ENCODE measurements at places on chromosomes 1 and 21.

DNA sequence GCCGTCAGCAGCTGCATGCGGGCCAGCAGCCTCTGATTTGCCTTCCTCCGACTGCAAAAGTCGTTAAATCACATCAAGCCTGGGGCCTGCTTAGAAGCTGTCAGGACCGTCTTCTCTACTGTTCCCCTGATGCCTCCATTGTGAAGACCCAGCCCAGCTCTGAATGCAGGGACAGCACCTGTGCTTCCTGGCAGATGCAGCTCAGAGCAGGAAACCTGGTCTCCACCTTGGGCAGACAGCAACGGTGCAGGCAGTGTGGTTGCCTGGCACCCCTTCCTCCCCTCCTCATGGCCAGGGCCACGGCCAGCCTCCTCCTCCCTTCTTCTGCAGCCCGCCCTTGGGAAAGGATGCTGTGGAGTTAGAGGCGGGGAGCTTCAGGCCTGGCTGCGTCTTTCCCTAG, 92.3 kb upstream of the COL6A1 start:
- DNase-seq, result no peak

DNA sequence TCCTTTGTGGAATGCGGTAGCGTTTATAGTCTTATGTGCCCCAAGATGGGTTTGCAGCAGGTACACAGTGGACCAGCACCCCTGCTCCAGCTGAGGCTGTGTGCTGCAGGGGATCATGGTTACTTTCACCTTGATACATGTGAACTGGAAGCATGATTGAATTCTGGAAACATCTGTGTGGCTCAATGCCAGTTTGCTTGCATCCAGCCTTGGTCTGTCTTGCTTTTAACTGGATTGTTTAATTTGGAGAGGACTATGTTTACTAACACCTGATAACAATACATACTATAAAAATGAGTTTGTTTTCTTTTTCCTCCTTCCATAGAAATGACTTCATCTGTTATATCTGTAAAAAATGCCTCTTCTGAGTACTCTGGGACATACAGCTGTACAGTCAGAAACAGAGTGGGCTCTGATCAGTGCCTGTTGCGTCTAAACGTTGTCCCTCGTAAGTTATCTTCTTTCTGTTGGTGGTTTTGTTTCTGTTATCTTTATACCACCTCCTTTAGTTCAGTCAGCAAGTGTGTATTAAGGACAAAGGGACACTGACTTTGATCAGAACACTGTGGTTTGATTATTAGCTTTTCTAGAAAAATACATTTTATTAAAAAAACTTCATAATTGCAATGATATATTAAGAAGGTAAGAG, 47.7 kb downstream of the CXADR start:
- no peak for DNase-seq

DNA sequence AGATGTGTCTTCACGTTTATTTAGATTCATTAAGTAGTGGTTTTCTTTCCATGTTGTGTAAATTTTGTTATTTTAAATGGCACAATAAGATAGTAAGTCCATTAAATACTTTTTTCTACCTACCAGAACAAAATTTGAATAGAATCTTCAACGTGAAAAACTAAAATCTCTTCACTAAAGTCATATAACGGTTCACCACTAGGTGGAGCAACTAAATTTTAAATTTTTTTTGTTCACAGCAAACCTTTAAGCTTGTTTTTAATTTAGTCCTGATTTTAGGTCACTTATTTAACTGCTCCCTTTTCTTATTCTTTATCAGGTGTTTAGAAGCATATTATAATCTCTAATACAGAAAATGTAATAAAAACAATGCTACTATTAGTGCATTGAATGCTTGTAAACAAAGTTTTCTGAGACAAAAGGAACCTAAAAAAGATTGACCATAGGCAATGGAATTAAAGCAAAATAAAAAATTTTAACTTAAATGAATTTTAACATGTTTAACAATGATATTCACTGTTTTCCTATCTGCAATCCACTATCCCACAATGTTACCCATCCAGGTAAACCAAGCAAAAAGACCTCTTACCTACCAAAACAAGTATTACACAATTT, 28.3 kb upstream of the PKN2 start:
- DNase-seq, result peak; percentile 45

GRCh38 chr21:44653656-44654575, 543 bp downstream of the KRTAP12-4 start:
- DNase-seq, result no peak

GRCh38 chr1:51325878-51326755, 4.2 kb downstream of the TTC39A start:
- DNase-seq, result no peak

GRCh38 chr1:119784191-119784781, 15.6 kb upstream of the HMGCS2 start:
- no peak for DNase-seq

DNA sequence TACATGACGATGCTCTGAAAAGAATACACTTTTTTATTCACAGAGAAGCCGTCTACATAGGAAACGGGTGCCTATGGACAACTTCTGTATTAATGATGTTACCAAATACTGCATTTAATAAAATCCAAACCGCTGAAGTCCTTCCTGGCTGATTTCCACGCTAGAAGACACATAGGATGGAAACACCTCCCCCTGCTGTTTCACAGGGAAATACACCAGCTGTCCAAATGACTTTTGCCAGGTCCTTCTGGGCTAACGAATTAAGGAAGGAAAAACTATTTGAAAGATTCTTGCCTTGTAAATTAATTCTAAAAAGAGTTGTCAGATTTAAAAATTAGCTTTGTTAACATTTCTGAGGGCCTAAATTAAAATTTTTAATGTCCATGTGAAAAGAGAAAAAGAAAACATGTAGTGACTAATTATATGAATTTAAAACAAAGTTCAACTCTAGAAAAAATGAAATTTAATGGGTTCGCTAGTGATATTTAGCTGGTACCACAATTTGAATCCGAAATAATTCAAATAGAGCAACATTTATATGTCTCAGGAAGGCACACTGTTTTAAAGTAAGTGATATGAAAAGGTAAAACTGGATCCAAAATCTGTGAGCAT, 146.0 kb downstream of the RERE start:
- DNase-seq, result no peak

DNA sequence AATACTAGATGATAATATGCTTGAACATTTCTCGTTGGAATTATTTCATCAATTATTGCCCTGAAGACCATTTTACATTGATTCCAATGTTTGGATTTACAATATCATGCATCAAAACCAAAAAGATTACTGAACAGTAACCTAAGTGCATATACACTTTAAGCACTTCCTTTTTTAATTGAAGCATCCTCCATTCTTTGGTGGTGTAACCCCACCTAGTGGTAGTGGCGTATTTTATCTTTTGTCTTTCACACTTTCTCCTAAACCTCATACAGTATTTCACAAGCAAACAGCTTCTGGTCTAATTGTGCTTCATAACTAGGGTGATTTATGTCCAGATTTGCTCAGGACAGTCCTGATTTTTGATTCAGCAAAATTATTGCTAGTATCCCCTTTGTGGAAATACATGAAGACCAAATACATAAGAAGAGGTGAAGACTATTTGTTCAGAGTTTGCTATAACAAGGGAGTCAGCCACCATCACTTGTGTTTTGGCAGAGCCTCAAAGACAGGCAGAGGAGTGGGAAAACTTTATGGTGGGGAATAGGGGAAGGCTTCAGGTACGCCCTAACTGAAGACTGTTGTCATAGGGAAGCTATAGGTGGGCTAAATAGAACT, 3.4 kb upstream of the NVL start:
- peak; percentile 55 for DNase-seq

- DNase-seq, result peak; percentile 36
These were observed 1.9 kb upstream of the OR13G1 start for GRCh38 chr1:247681288-247681897.

GRCh38 chr1:67586596-67586995, 98.4 kb upstream of the GADD45A start:
- DNase-seq, result no peak

DNA sequence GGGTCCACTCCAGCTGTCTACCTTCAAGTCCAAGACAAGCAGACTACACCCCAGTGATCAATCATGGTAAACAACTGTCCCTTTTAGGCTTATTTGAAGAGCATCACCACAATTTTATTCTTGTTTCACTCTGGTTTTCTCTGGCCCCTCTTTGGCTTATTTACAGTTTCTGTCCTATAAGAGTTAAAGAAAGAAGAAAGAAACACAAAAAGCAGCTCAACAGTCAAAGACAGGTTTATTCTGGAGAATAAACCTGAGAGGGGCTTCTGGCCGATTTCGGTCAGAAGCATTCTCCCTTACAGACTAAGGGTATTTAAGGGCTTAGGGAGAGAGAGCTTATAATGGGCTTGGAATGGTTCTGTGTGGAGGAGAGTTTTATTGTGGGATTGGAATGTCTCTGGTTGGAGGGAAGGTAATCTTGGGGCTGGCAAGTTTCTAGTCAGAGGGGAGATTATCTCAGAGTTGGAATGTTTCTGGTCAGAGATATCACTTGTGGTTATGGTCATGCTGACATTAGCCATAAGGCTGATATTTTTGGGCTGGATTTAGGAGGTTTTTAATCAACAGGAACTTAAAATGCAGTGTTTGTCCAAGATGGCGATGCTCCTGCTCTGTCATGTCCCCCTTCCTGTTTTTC, 161.0 kb downstream of the URB2 start:
- no peak for DNase-seq

GRCh38 chr1:235702412-235702811, 52.8 kb upstream of the GNG4 start:
- DNase-seq, result no peak

DNA sequence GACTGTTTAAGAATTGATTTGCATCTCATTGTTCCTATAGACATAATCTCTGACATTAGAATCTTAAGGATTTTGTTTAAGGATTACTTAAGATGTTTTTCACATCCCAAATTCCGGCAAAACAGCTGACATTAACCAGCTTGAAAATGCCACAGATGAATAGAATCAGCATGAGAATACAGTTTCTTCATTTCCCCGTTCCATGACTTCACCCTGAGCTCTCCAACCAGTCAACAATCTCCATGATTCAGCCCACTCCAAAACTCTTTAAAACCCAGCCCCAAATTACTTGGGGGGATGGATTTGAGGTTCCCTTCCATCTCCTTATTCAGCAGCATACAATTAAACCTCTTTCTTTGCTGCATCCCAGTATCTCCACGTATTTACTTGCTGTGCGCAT, 201.0 kb downstream of the LYPLAL1 start:
- DNase-seq, result no peak

GRCh38 chr1:228446852-228447251, 30.2 kb upstream of the TRIM17 start:
- DNase-seq, result no peak

- no peak for DNase-seq
These were observed 22.9 kb downstream of the CITED4 start for GRCh38 chr1:40838980-40839942.

GRCh38 chr1:225767634-225768540, 9.7 kb upstream of the SRP9 start:
- DNase-seq, result no peak

DNA sequence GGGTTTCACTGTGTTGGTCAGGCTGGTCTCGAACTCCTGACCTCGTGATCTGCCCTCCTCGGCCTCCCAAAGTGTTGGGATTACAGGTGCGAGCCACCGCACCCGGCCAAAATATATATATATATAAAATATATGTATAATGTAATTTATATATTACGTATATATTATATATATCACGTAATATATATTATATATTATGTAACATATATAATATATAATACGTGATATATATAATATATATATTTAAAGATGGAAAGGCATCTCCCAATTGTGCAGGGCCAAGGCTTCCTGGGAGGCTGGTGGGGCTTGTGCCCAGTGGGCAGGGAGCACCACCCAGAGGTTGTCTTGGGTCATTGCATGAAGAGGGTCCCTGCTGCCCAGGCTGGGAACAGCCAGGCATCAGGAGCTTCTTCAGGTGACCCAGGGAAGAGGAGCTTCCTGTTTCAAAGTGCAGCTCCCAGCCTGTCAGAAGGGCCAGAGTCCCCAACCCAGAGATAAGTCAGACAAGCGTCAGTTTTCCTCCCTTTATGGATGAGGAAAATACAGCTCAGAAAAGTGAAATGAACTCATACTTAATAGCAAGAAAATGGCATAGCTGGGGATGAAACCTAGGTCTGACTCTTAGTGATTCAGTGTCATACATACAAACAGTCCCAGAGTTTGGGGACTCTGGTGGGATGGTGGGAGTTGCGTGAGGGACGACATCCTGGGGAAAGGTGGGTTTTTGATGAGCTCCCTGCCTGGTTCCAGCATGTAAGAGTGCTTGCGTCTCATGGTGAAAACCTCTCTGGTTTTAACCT, 12.0 kb downstream of the UBE2Q1 start:
- DNase-seq, result peak; percentile 84

GRCh38 chr1:80248886-80249285, 1242.4 kb upstream of the ADGRL4 start:
- no peak for DNase-seq

DNA sequence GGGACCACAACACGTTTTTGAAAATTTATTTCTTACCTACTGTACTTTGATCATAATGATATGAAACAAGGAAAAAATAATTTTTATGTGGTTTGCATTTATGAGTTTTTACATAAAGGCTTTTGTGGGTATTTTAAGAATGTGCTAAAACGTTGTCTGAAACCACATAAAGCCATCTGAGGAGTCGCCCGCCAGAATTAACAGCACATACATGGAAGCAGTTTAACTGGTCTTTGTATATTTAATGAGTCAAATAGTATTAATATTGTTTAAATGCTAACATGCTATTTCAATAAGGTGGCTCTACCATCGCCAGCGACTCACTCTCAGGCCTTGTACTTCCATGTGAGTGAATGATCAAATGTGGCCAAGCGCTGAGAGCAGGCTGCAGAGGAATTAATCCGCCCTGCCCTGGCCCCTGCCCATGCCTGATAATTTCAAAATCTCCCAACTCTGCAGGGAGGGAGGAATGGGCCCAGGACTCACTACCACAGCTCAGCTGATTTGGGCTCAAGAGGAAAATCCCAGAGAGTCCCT, 49.6 kb downstream of the SLC66A1 start:
- no peak for DNase-seq

GRCh38 chr21:41932191-41932575, 21.6 kb downstream of the C2CD2 start:
- DNase-seq, result no peak

DNA sequence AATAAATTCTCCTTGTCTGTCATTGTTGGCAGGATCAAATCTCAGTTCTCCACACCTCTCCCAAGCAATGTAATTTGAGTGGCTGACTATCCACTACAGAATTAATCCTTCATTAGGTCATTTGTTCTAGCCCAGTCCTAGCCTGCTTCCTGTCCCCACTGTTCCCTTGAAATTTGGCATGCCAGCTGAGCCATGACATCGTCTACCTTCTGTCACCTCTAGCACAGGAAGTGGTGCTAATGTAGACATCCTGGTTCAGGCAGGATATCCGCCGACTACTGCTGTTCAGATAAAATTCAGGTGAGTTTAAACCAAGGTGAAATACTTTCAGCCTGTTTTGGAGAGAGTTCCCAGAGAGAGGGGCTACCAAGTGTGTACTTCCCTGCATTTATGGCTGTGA, 5.9 kb downstream of the CHRM3 start:
- no peak for DNase-seq

GRCh38 chr1:27496604-27497155, 6.7 kb upstream of the WASF2 start:
- no peak for DNase-seq

DNA sequence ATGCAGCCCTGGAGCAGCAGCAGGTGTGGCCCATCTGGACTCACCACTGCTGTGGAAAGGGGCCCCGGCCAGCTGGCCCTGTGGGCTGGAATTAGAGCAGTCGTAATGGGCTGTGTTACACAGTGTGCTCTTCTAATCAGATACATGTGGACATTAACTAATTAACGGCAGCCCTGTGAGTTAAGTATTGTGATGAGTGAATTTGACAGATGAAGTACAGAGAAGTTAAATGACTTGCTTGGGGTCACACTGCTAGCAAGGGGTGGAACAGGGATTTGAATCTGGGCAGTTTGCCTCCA, 58.6 kb downstream of the MDM4 start:
- no peak for DNase-seq

Data from GM13976 (cell line).